ENCODE measurements at places on chromosomes 4 and X.

DNA sequence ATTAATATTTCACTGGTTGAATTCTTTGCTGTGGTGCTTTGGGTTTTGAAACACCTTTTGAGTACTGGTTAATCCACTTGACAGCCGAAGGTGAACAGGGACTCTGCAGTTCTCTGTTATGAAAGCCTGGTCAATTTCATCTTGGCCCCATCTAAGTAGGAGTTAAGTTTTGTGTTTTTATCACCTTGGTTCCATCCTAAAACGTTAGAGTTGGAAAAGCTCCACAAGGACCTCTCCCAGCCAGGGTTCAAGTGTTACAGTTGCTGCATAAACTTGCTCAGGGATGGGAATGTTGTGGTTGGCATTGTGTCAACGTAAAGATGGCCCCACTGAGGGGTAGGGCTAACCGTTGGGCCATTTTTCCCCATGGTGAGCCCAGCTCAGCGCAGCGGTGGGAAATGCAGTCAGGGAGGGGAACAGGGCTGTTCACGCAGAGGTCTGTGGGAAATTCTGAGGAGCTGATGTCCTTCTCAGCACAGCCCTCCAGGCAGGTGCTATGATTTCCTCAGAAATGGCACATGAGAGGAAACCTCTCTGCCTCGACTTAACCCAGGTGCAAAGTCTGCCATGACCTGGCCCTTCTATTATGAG lies 188.7 kb downstream of the STIM2 start:
- no peak for DNase-seq

DNA sequence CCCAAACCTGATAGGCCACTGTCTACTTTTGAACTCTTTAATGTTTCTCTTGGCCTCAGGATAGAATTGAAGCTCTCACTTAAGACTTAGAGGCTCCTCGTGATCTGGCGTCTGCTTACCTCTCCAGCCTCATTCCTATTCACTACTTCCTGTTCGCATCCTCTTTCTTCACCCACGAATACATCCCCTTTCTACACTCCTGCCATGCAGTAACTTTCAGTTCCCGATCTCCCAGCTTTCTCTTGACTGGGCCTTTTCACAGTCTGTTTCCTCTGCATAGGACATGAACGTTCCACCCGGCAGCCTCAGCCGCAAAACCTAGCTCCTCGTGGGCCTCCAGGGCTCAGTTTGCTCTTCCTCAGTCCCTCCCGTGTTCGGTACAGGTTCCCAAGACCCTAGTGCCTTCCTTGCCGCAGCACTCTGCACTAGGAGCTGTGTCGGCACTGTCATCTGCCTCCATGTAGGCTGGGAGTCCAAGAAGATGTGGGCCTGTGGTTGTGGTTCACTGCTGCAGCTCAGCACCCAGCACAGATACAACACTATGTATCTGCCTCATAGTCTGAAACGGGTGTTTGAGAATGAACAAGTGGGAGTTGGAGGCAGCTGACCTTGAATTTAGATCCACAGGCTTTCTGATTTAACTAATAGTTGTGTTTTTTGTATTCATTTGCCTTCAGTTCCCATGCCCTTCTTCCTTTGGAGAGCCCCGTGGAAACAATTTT lies 15.8 kb downstream of the RPL39 start:
- DNase-seq, result no peak

DNA sequence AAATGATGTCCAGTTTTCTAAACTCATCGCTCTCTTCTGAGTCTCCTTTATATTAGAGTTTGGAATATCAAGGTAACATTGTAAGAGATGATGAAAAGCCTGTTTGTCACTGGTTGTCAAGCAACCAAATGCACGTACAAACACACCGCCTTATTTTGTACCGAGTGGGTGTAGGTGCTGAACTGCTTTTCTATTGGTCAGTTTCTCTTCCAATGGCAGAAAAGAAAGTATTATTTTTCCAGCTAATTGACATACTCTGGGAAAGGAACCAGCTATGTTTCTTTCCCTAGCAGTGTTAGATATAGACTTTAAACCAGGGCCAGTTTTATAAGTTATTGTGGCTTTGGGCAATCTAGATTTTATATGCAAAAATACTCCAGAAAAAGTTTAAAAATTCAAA lies 6.6 kb upstream of the PPM1K start:
- peak; percentile 36 for DNase-seq

GRCh38 chr4:152258391-152258790 lies 277.5 kb downstream of the FBXW7 start:
- DNase-seq, result no peak

- no peak for DNase-seq
Measured at GRCh38 chr4:2954358-2955185, 8.6 kb downstream of the NOP14 start.
